CD4-positive, alpha-beta T cell treated with Interleukin-4 for 4 hours (primary cell): ENCODE measurements at places on chromosomes 5 and 9.

- DNase-seq: no peak
Measured at GRCh38 chr9:4081956-4082355, 217.9 kb downstream of the GLIS3 start.

DNA sequence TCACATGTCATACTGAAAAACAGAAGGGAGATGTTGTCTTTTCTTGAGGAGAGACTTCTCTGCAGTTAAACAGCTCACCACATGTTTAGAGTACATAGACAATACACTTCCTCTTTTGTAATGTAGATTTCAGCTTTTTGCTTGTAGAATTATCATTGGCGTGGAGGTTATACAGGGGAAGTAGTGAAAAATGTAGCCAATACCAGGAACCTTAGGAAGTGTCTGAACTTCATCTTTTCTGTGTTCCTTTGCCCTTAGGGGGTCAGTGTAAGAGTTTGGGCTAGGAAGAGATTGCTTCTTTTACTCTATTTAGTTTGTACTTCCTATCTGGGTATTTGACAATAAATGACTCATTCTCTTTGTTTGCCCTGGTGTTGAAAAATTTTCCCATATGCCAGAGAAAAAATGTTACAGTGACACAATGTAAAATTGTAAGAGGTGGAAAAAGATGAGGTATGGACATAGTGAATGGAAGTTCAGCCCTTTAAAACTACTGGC lies 21.0 kb upstream of the CDKN2B start:
- no peak for DNase-seq

- DNase-seq: no peak
Measured at GRCh38 chr9:34553511-34554021, 30.8 kb upstream of the ENHO start.

GRCh38 chr5:97229196-97229595 lies 46.1 kb upstream of the RIOK2 start:
- DNase-seq: no peak

DNA sequence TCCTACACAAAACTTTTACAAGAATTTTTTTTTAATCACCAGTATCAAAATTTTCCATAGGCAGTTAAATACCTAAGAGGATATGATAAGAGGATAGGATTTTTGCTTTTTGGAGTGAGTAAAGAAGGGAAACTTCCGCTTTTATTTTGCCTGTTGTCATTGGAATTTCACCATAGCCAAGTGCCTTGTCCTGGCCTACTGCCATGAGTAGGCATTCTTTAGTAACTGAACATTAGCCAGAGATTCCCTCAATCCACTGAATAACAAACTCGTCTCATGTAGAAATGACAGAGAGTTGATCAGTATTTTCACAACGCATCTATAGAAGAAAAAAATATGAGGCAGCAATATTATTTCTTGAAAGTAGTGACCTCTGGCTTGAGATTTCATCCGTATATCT lies 289.6 kb upstream of the ADAMTSL1 start:
- no peak for DNase-seq

GRCh38 chr9:99828417-99829176 lies 6.9 kb downstream of the NR4A3 start:
- no peak for DNase-seq

- DNase-seq: no peak
Measured at GRCh38 chr9:79360387-79361347, 211.1 kb upstream of the TLE4 start.

DNA sequence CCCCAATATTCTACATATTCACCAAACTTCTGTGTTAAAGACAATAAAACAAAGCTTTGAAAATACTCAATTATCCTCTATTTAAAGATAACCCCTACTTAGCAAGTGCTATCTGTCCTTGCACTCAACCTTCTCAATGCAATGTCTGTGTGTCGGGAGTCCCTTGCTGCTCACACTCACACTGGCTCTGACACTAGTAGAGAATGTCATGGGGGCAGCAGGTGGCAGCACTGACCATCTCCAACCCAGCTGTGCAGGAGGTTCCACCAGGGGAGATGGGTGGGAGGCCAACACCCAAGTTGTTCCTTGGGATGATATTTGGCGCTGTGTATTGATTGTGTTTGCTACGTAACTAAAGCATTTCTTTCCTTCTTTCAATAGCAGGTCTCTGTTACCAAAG lies 59.4 kb upstream of the SIMC1 start:
- no peak for DNase-seq

DNA sequence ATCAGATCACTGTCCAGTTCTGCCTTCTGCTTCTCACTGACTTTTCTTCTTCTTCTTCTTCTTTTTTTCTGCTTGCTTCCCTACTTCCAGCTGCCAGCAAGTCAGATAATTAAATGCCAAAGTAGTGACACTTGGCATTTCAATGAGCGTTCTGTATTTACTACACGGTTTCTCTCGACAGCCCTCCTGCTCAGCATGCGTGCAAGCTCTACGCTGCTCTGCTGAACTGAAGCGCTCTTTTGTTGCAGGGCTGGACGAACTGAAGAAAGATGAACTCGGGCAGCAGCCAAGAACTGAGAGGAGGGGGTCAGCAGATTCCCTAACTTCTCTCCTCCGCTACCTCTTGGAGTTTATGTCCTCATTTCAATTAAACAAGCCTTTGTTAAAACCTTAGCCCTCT lies 319.1 kb downstream of the GLIS3 start:
- DNase-seq: no peak

DNA sequence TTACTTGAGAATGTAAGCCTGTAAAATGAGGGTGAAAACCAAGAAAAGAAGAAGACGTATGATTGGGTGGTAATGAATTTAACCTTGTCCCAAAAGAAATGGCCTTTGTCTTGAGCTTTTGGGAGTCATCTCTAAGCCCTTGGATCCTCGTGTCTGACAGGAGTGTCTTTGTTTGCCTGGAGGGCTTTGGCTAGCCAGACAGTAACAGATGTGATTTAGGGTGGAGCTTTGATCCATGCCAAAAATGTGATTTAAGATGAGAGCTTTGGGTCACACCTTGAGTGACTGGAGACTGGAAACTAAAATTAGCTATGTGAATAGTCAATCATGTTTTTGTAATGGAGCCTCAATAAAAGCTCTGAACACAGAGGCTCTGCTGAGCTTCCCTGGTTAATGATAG lies 25.9 kb upstream of the ZFAND5 start:
- DNase-seq: no peak

GRCh38 chr9:135336722-135337527 lies 142.7 kb upstream of the PPP1R26 start:
- DNase-seq: no peak

GRCh38 chr9:101311758-101312420 lies 72.9 kb downstream of the BAAT start:
- peak; percentile 60 for DNase-seq

DNA sequence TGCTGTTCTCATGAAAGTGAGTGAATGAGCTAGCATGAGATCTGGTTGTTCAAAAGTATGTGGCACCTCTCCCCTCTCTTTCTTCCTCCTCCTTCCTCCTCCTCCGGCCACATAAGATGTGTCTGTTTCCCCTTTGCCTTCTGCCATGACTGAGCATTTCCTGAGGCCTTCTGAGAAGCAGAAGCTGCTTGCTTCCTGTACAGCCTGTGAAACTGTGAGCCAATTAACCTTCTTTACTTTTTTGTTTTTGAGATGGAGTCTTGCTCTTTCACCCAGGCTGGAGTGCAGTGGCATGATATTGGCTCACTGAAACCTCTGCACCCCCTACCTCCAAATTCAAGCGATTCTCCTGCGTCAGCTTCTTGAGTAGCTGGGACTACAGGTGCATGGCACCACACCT lies 6.1 kb downstream of the S100Z start:
- DNase-seq: peak; percentile 59
